SK-MEL-5 (cell line): ENCODE measurements at places on chromosomes 5 and 9. TPM values are rescaled to one million over a fixed set of nuclear protein-coding genes. Genes with fewer than 3 reads are reported as not detected.

DNA sequence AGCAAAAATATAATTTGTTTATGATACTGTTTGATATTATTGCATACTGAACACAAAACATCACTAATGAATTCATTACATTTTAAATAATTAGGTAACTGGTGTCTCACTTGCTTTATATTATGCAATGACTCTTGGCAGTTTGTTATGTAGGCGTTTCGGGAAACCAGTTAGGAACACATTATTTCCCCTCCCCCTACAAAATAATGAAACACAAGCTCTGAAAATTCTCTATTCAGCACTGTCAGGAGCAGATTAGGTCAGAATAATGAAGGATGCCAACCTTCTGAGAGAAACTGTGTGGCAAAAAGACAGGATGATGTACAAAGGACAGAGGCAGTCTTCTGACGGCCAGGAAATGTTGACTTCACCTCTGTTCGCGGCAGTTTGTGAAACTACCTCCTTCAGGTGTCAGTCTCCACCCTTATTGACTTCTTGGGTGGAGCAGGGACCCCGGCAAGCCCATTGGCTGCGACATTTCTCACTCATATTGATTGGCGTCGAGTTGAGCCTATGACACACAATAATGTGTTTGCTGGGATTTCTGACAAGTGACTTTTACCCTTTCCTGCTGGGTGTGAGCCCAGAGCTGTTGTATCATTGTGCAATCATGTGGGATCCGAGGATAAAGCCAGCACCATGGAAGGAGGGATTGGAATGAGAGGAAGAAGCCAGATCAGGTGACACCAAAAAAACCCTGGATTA, 33.9 kb downstream of the SH3PXD2B start:
- DNase-seq, result peak; percentile 55

DNA sequence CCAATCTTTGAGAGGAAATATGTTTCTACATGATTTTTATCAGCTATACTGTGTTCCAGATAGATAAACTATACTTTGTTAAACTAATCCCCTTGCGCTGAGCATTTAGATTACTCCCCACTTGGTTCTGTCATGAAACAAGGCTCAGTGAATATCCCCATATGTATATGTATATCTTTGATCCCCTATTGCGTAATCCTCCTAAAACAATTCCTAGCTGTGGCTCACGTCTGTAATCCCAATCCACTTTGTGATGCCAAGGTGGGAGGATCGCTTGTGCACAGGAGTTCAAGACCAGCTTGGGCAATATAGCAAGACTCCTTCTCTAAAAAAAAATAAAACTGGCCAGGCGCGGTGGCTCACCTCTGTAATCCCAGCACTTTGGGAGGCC, 2.7 kb downstream of the PHYHD1 start:
- DNase-seq, result no peak

- no peak for DNase-seq
Observed at GRCh38 chr5:95446560-95447221, 55.5 kb downstream of the FAM81B start.

DNA sequence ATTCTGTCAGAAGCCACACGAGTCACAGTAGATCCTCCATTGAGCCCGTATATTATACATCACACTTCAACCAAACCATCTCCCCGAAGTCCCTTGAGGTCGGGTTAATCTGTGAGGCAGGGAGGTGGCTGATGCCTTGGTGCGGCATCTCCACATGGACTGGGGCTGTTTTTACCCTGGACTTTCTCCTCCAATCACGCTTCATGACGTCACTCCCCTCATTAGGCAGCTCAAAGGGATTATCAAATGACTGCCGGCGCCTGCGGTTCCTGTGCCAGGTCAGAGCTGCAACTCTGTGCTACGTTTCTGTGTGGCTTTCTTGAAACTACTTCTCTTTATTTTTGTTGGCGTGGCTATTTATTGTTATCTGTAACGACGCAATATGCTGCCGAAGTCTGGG, 53.7 kb downstream of the TMOD1 start:
- no peak for DNase-seq

IFNA10 gene
- not detected in 2 replicates for total RNA-seq

N4BP3 gene
- 2.8 and 3.6 TPM in 2 replicates for total RNA-seq

PCDHB4 gene
- 0.40 and 0.43 TPM in 2 replicates for total RNA-seq

UQCRQ gene
- total RNA-seq, result 261 and 267 TPM in 2 replicates

DNA sequence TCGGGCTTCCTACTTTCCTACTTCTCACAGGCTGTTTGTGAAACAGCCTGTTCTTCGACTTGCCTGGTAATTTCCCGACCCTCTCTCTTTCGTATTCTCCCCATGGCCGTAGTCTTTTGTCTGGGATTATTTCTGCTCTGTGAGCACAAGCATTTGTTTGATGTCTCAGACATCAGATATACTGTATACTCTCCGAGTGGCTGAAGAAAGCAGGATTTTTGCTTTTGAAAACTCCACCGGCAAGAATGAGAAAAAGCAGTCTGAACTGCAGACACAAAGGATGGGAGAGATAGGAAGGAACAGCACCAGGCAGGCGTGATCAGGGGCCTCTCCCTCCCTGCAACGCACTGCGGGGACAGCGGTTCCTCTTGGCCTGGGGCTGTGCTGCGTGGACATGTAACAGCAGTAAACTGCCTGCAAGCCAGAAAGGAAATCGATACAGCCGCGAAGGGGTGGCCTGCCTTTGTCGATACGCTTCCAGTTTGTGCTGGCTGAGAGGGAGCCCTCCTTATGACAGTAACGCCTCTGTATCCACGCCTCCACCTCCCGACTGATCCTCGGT, 313.9 kb upstream of the TLE4 start:
- no peak for DNase-seq

DNA sequence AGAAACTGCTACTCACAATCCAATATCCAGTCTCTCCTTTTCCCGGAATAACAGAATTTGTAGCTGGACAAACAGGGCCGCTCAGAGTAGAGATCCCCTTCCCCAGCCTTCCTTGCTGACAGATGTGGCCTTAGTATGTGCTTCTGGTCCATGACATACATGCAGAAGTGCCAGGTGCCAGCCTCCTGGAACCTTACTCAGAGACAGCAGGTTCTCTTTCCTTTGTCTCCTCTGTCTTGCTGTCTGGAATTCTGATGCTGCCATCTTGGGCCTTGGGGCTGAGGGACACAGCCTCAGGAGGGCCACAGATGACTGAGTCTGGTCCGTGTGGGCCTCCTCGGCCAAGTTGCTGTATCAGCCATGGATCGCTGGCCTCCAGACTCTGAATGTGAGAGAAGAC, 210.1 kb downstream of the PAX5 start:
- DNase-seq, result no peak

DNA sequence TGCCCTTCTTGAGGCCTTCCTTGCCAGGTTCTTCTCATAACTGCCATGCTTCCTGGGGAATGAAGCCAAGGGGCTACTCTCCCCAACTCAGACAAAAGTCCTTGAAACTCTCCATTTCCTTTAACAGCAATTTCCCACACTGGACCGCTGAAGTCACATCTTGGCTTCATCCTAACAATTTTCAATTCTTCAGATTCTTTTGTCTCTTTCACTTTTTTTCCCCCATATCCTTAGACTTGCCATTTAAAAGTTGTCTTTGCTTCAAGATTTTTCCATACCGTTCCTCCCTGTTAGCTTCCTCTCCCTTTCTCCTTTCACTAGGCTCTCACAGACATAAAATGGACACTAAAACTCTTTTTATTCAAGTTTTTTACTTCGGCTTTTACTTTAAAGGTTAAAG, 93.1 kb upstream of the ITGA1 start:
- no peak for DNase-seq
